ENCODE measurements at places on chromosomes 13 and 19. TPM values are rescaled to one million over a fixed set of nuclear protein-coding genes. Genes with fewer than 3 reads are reported as not detected.

The IFNL4 gene
- total RNA-seq, result not detected

The ZNF682 gene
- 21.7 TPM for total RNA-seq

The ALOX5AP gene
- not detected for total RNA-seq

GRCh38 chr19:42422092-42422900, 4.9 kb downstream of the LIPE start:
- DNase-seq, result no peak

GRCh38 chr13:71661921-71662320, 205.1 kb downstream of the DACH1 start:
- no peak for DNase-seq

GRCh38 chr13:41502031-41502430, 44.7 kb downstream of the RGCC start:
- no peak for DNase-seq

DNA sequence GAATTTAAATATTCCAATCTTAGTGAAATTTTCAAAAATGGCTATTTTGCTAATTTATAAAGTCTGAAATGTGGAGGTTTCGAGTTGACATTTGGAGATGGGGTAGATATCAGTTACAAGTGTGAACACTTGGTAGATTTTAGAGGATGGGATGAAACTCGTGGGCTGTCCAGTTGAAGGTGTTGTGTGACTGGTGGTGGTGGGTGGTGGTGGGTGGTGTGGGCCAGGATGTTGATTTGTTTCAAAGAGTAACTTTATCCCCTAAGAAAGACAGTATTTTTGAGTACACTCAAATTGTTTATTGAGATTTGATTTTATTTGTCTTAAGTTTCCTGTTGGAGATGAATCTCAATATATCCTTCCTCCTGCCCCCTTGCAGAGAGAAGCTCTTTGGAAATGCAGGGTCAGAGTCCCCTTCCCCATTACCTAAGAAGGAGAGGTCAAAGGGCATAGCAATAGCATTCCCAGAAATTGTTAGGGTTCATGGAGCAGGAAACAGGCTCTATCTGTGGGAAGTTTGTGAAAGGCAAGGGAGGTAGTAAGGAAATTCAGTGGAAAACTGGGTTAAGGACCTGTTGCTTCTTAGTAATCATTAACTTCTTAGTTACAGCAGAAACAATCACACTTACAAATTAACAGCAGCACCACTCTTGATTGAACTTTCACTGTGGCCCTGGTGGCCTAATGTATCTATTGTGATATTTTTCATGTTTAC, 133.6 kb upstream of the RNF113B start:
- DNase-seq, result no peak

- DNase-seq, result no peak
These were observed 75.4 kb upstream of the ZNF30 start for GRCh38 chr19:34851277-34851804.

DNA sequence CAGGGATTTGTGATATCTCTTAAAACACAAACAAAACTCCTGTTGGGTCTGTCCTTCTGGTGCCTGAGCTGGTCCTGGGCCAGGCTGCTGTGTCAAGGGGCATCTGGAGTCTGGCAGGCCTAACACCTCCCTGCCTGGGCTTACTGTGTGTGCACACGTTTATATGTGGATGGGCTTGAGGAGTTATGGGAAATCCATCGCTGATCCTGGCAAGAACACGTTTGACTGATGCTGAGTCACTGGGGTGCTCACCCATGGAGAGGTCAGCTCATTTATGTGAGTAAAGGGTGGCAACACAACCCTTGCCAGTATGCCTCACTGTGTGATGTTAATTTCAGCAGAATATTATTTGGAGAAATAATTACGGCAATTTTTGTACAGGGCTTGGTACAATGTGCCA, 44.5 kb upstream of the PCDH8 start:
- DNase-seq, result no peak

Measured in H1 (cell line).